Frontal cortex (tissue), 4 donors: ENCODE measurements at places on chromosomes 16 and 17. TPM values are rescaled to one million over a fixed set of nuclear protein-coding genes. Genes with fewer than 3 reads are reported as not detected.

Gene FOXN1
- total RNA-seq = not detected

Gene IL32
- 0.82 TPM for total RNA-seq

Gene SMIM22
- not detected for total RNA-seq

Gene RND2
- total RNA-seq = 4.5 TPM

Gene DHRS7B
- 11.4 TPM for total RNA-seq

Gene KRT27
- total RNA-seq = not detected

Gene ALOXE3
- 0.82 TPM for total RNA-seq

Gene TPPP3
- total RNA-seq = 2.0 TPM

Gene PIGS
- total RNA-seq = 16.3 TPM

Gene DPEP2
- total RNA-seq = 0.82 TPM

Gene LONP2
- 62.4 TPM for total RNA-seq

Gene CCL3
- 2.0 TPM for total RNA-seq

Gene CLDN7
- 0.82 TPM for total RNA-seq

Gene ARHGDIG
- 51.4 TPM for total RNA-seq

Gene PHKG2
- total RNA-seq = 8.6 TPM

Gene CFAP97D1
- total RNA-seq = not detected

Gene MYH1
- not detected for total RNA-seq

Gene KPNB1
- 140 TPM for total RNA-seq

Gene CD300H
- not detected for total RNA-seq

Gene NAGS
- 0.41 TPM for total RNA-seq

Gene KCNJ16
- total RNA-seq = 6.9 TPM

Gene CIAO2B
- 105 TPM for total RNA-seq

Gene TNP2
- total RNA-seq = not detected

Gene EZH1
- total RNA-seq = 24.9 TPM

Gene DPEP1
- total RNA-seq = 2.4 TPM

Gene TNFRSF12A
- total RNA-seq = 0.82 TPM

Gene STAC2
- total RNA-seq = under 0.01 TPM

Gene MYLK3
- total RNA-seq = 0.41 TPM

Gene TMEM235
- not detected for total RNA-seq

Gene SLFN12
- total RNA-seq = 2.0 TPM

Gene GAS2L2
- under 0.01 TPM for total RNA-seq

Gene CD68
- 1.2 TPM for total RNA-seq
